NCI-H2029 treated with DMSO at 0.1 percent for 48 hours (cell line): ENCODE measurements at places on chromosomes 3 and 15.

DNA sequence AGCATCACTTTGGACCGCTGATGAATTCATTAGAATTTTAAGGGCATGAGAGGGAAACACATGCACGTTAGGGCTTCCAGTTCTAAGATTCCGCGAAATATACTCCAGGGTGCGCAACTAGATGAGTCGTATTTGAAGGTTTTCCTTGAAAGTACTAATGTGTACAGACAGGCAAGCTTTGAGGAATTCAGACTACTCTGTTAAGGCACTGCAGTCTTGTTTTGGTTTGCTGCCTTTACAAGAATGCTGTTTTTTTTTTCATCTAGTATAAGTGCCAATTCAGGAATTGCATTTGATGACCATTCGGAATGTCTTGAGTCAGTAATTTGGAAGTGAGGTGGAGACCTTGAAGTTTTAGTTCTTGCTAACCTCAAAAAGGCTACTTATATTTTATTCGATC lies 19.1 kb downstream of the TRNT1 start:
- no peak for DNase-seq

- no peak for DNase-seq
Observed at GRCh38 chr3:178329936-178330335, 206.3 kb upstream of the KCNMB2 start.

DNA sequence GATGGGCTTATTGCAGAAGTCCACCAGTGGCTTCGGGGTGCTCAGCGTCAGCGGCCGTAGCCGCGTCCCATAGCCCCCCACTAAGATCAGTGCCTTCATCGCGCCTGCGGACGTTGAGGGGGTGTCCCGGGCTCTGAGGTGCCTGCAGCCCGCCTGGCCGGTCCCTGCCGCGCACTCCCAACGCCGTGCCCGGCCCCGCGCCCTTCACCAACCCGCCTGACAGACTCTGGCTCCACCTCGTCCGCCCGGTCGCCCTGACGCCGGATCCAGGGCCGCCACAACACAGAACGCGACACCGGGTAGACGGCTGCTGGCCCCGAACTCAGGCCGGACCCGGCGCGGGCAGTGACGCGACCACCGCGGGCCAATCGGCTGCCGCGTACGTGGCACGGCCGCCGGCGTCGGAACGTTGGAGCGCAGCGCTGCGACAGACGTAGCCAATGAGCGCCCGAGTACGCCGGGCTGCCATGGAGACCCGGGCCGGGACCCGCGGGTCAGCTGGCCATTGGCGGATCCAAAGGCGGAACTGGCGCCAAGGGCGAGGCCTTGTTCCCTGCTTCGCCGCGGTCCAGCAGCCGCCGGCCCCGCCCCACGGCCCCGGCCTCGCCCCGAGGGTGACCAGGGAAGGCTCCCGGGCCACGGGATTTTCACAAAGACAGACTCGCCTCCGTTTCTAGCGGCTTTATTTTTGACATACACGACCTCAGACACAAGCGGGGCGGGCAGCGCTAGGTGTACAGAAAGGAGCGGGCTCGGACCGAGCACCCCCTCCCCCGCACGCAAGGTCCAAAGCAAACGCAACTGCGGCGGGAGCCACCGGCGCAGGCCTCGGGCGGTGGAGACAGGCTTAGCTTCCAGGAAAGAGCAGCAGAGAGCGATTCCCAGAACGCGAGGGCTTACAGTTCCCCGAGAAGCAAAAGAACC lies at the start of gene GMPPB:
Gene GMPPB, minus strand, starts transcription at position 324 of the 924 bp plus-strand sequence. Its CDS starts 225 bp downstream, at position 99.
- DNase-seq = peak; percentile 42

DNA sequence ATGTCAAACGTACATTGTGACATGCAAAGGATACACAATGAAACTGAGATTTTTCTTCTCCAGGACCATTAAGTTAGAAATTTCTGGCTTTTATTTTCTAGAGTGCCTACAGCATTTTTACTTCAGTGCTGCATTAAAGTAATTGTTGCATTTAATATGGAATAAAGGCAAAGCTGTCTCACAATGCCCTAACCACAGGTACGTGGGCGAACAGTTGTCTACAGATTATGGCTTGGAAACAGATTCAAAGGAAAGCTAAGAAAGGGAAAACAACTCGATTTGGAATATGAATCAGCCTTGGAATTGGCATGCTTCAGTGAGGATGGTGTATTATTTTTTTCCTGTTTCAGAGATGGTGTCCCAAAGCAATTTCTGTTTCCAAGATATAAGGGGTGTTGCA lies 79.1 kb upstream of the TUSC7 start:
- DNase-seq = no peak

DNA sequence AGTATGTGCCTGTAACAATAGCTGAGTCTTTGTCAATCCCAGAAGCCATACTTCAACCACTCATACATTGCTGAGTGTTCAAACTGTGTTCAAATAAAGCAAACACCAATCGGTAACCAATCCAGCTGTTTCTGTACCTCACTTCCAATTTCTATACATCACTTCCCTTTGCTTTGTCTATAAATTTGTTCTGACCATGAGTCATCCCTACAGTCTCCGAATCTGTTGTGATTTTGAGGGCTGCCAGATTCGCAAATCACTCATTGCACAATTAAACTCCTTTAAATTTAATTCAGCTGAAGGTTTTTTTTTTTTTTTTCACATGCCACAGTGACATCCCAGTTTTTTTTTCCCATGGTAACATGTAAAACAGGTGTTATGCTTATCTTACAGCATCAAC lies 870.3 kb downstream of the NAALADL2 start:
- no peak for DNase-seq

DNA sequence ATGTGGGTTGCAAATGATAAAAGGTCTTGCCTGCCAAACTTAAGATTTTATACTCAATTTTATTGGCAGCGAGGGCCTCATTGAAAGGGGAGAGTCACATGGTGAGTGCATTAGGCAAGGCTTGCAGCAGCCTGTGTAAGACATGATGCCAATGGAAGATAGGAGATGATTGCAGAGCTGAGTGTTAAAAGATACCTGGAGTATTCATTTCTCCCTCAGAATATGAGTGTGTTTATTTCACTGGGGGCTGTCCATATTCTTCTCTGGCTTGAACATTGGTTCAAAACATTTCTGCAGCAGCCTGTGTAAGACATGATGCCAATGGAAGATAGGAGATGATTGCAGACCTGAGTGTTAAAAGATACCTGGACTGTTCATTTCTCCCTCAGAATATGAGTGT lies 165.2 kb upstream of the NUDT16 start:
- DNase-seq = no peak

DNA sequence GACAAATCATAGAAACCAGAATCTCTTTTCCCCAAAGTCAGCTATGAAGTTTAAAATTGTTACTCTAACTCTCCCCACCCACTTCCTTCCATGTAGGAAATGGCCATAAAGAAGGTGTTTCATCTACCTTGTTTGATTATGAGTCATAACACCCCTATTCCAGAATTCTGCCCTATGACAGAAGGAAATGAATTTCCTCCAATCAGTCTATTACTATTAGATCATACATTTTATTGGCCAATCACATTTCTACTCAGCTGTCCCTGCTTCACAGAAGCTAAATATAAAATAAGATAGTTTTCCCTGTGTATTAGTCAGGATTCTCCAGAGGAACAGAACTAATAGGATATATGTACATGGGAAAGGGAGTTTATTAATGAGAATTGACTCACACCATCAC lies 102.1 kb downstream of the TGFBR2 start:
- DNase-seq = no peak

GRCh38 chr3:38386992-38387750 lies 40.6 kb downstream of the XYLB start:
- no peak for DNase-seq

DNA sequence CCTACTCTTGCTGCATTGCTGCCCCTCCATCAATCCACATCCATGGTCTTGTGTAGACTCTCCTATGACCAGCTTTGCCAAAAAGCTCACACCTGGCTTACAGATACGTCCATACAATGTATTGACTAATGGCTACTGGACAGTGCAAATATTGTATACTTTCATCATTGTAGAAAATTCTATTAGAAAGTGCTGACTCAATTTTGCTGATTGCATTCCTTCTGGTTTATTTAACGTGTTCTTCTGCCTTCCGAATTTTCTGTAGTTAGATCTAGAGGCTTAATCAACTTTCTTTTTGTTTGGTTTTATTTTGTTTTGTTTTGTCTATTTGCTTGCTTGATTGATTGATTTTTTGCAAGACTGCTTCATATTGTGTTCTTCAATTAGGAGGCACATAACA lies 29.8 kb upstream of the CNOT10 start:
- DNase-seq = no peak

GRCh38 chr15:63902671-63903035 lies 68.9 kb upstream of the HERC1 start:
- DNase-seq = no peak

GRCh38 chr3:136860541-136860940 lies 1.5 kb upstream of the NCK1 start:
- no peak for DNase-seq

DNA sequence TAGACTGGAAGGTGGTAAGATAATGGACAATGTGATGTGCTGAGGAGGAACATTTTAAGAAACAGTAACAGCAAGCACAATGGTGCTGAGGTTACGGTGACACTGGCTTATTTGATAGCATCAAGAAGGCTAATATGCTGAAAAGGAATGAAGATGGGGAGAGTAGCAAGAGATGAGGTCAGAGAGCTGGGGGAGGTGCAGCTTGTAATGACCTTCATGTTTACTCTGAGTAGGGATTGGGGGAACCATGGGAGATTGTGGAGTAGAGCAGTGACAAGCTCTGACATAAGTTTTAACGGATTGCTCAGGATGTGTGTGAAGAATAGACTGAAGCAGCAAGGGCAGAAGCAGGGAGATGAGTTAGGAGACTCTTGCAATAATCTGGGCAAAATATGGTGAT lies 56.7 kb downstream of the DGKG start:
- DNase-seq = no peak

- peak; percentile 34 for DNase-seq
Observed at GRCh38 chr3:45249391-45249790, 23.3 kb upstream of the TMEM158 start.
